Renal cortex interstitium (tissue), 15 donors: ENCODE measurements at places on chromosomes 1 and 21. TPM values are rescaled to one million over a fixed set of nuclear protein-coding genes. Genes with fewer than 3 reads are reported as not detected.

GRCh38 chr1:45456531-45456930, 34.4 kb downstream of the TESK2 start:
- no peak for DNase-seq

DNA sequence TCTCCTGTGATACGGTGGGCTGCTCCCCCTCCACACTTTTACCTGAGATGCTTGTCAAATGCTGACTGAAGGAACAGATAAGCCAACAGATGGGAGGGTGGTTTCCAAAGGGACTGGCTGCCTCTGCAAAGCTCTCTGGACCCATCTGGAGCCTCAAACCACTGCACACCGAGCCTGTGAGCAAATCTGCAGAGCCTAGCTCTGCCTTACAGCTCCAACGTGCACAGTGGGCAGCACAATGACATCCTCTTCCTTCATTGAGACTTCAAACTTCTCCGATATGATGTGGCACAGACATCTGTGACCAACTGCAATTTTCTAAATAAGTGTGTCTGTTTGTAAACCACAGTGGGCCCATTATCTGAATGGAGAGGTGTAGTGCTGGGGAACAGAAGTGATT, 26.2 kb upstream of the KNCN start:
- no peak for DNase-seq

DNA sequence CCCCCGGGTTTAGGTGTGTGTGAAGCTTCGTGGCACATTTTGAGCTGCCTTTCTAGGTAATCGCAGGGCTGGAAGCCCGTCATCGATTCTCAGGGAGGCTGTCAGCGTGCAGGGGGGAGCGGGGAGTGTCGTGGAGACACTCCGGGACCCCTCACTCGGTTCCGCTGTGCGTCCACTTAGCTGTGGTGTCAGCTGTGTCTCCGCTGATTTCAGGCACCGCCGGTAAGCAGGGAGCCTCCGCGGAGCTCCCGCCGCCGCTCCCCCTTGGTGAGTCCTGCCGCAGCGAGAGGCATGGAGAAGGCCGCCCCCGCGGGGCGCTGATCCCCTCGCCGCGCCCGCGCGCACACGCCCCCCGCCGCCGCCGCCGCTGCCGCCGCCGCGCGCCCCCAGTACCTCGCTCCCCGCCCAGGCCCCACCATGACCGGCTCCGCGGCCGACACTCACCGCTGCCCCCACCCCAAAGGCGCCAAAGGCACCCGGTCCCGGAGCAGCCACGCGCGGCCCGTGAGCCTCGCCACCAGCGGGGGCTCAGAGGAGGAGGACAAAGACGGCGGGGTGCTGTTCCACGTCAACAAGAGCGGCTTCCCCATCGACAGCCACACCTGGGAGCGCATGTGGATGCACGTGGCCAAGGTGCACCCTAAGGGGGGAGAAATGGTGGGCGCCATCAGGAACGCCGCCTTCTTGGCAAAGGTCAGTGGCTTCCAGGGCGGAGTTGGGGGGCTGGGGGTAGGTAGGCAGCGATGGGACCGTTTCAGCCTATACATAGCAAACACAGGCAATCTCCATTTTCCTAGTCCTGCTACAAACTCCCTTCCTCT, 995 bp downstream of the VASH2 start:
- DNase-seq, result no peak

GRCh38 chr1:222283147-222283768, 264.6 kb downstream of the HHIPL2 start:
- no peak for DNase-seq

DNA sequence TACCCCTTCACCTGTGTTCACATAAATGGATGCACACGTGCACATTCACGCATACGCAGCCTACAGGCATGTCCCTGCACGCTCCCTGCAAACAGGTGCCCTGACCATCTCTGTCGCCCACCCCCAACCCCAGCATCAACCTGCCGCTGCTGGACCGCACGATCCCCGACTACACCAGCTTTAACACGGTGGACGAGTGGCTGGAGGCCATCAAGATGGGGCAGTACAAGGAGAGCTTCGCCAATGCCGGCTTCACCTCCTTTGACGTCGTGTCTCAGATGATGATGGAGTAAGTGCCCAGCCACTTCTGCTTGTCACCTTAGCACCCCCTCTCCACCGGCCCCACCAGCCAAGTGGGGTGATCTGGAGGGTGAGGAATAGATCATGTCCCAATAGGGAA, 60.4 kb downstream of the LACTBL1 start:
- DNase-seq, result no peak

DNA sequence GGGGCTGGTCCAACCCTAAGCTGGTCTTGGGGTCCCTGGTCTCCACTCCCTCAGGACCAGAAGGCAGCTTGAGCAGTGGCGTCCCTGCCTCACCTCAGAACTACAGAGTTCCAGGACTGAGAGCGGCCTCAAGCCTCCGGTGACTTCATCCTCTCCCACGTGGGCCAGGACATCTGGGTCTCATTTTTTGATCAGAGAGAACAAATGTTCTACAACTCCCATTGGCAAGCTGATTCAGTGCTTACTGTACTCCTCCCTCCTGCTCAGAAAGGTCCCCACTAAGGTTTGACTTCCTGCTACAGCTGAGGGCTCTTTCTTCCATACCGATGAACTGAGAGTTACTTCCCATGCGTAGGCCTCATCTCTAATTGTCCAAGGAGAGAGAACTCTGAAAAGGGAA, 78.5 kb downstream of the PLXNA2 start:
- no peak for DNase-seq

GRCh38 chr1:6011161-6011945, 19.1 kb upstream of the NPHP4 start:
- no peak for DNase-seq

Gene NLRP3
- polyA plus RNA-seq, result 1.0 TPM

Gene CD1B
- polyA plus RNA-seq, result not detected

DNA sequence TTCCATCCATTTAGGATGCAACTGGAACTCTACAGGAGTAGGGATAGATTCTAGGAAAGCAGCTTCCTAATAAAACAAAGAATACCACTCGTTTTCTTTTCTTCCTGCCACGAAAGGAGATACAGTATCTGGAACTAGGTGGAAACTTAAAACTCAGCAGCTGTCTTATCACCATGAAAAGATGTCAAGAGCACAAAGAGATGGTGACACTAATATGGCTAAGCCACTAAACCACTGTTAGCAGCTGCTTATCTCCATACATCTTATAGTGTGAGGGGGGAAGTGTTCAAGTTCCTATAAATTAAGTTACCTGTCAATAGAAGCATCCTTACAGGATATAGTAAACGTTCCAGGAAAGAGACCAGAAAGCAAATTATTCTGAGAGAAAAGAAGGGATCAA, 162.5 kb downstream of the TYW3 start:
- no peak for DNase-seq

GRCh38 chr1:77636864-77637263, 45.6 kb downstream of the ZZZ3 start:
- no peak for DNase-seq

DNA sequence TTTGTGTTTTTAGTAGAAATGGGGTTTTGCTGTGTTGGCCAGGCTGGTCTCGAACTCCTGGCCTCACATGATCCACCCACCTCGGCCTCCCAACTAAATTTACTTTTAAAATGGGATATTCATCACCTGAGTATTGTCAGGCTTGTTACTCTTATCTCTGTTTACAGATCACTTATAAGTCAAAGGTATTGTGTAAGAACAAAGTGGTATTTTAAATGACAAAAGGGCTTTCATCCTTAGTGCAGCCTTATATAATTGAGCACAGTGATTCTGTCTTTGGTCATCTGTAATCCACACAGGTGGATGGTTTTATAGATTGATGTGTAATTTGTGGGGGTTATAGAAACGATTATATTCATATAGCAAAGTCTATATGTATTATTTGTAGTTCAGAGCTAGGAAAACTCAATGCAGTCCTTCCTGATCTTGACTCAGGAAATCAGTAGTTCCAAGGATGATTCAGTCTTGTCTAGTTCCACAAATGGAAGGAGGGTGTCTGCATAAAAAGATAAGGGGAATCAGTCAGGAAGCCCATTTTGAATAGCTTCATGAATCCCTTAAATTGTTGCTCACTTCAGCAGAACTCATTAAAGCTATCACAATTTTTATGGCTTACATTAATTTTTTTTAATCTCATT, 34.6 kb downstream of the STXBP3 start:
- DNase-seq, result no peak

DNA sequence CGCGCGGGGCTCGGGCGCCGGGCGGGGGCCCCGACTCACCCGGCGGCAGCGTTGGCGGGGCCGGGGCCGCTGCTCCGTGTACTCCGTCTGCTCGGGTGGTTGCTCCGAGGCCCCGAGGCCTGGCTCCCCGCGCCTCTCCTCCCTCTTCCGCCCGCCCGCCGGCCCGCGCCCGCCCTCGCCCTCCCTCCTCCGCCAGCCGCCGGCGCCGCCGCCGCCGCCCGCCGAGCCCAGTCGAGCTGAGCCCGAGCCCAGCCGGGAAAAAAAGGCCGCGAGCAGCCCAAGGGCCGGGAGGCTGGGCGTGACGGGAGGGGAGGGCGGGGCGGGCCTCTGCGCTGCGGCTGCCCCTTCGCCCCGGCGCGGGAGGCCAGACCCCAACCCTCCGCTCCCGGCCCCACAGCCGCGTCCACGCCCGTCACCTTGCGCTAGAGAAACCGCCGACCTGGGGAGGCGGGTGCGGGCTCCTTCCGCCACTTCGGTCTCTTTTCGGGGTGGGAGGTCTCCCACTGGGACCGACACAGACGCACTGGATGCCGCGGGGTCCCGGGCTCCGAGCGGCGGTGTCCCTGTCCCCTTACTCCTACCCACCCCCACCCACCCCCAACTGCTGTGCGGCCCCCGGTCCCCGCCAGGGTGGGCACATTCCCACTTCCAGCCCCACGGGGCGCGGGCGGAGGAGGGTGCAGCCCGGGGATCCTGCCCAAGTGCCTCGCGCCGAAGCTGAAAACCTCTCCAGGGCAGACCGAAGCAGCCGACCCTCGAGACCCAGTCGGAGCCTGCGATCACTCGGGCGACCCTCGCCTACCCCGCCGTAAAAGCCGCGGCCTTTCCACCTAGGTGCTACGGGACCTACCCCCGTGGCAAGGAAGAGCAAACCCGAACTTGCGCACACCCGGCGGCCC, at the start of gene CERS2:
Gene CERS2 (minus strand): TSS at position 256 of the 899 bp plus-strand sequence. CDS start 5,745 bp downstream, outside the sequence.
- peak; percentile 83 for DNase-seq

DNA sequence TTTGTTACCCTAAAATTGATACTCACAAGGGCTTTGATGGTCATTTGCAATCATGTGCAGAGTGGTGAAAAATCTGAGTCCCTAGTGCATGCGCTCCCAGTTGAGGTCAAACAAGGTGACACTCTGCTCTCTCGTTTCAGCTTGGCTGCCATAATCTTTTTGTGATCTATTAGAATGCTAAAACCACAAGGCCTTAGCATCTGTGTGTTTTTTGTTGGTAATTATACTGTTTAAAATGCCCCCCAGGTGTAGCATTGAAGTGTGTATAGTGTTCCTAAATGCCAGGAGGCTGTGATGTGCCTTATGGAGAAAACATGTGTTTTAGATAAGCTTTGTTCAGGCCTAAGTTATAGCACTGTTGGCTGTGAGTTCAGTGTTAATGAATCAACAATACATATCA, 89.3 kb downstream of the PLD5 start:
- DNase-seq, result no peak

GRCh38 chr1:45512641-45513054, 9.0 kb downstream of the PRDX1 start:
- DNase-seq, result peak; percentile 33

DNA sequence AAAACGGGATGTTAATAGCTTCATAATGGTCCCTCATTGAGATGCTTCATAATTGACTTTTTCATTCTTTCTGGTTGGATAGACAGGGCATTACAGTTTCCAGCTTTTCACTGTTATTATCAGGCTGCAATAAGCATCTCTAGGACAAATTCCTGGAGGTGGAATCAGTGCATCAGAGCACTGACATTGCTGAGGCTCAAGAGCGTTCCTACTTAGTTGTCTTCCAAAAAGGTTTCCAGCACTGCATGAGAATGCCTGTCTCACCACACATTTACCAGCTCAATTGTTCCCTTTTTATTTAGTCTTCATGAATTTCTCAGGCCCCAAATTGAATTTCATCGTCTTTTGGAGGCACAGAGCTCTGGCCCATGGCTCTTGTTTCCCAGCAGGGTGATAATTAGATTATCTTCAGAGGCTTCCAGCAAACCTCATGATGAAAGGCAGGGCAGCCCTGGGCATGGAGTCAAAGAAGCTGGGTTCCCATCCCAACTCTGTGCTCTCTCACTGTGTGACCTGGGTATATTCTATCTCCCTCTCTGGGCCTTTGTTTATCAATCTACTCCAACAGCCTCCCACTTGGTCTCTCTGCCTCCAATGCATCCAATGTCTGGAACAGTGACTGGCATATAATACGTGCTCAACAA, 451.4 kb downstream of the PTPRU start:
- no peak for DNase-seq

- DNase-seq, result no peak
Observed at GRCh38 chr1:63615768-63616420, 22.7 kb downstream of the PGM1 start.

- no peak for DNase-seq
Observed at GRCh38 chr1:211910113-211910884, 79.7 kb upstream of the LPGAT1 start.

- no peak for DNase-seq
Observed at GRCh38 chr1:229278120-229278741, 7.3 kb downstream of the RAB4A start.
